ENCODE measurements at places on chromosomes 7 and 10.

DNA sequence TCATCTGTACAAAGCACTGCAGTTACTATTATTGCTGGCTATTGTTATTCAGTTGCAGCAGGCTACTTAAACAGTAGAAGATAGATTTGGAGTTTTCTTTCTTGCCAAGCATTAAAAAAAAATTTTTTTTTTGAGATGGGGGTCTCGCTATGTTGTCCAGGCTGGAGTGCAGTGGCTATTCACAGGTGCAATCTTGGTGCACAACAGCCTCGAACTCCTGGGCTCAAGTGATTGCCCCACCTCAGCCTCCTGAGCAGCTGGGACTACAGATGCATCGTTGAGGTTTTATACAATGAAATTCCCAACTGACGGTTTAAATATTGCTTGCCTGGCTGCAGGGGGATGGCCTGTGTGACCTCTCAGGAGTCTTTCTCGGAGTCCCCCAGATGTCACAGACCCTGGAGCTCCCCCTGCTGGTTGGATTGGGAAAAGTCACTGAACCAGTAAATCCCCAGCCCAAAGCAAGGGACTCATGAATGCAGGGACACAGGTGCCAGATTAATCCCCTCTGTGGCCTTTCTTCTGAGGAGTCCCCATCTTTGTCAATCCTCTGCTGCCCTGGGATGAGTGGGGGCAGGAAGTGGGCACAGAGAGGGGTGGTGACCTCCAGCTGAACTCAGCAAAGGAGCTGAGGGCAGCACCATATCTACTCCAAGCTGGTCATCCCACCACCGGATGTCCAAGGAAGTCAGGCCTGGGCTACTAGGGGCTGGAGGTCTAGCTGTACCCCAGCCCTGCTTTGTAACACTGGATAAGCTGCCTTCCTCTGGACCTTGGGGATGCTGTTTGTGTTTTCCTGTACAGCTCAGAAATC, 149.6 kb downstream of the C10orf105 start:
- DNase-seq, result no peak

DNA sequence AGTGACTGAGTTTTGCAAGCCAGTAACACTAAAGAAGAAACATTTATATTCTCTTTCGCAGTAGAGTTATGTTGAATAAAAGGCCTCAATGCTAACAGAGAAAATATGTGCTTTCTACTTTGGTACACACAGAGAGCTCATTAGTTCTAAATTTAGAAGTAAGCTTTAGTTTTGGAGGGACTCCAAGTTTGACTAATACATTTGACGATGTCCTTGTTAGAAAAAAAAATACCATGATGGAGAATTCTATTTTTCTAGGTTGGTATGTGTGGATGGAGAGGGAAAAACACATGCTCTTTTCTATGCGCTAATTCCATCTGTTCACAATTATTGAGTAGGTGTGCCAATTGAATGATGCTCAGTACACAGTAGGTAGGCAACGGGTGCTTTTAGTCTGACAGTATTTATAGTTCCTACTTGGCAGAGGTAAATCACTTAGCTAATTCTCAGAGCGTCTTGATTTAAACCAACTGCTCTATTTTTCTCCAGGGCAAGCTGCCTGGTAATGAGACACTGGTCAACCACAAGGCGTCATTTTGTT, 327.2 kb upstream of the AKR1E2 start:
- DNase-seq, result no peak

GRCh38 chr7:78746301-78746700, 707.2 kb downstream of the MAGI2 start:
- DNase-seq, result no peak

DNA sequence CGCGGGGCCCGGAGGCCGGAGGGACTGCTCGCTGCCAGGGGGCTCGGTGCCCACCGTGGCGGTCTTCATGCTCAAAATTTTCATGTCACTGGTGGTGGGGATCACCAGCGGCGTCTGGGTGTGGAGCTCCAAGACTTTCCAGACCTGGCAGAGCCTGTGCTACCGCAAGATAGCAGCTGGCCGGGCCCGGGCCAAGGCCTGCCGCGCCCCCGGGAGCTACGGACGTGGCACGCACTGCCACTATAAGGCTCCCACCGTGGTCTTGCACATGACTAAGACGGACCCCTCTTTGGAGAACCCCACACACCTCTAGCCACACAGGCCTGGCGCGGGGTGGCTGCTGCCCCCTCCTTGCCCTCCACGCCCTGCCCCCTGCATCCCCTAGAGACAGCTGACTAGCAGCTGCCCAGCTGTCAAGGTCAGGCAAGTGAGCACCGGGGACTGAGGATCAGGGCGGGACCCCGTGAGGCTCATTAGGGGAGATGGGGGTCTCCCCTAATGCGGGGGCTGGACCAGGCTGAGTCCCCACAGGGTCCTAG, 2.0 kb downstream of the FZD9 start:
- no peak for DNase-seq

- DNase-seq, result no peak
These were observed 160.8 kb downstream of the SPAG6 start for GRCh38 chr10:22505911-22506685.

DNA sequence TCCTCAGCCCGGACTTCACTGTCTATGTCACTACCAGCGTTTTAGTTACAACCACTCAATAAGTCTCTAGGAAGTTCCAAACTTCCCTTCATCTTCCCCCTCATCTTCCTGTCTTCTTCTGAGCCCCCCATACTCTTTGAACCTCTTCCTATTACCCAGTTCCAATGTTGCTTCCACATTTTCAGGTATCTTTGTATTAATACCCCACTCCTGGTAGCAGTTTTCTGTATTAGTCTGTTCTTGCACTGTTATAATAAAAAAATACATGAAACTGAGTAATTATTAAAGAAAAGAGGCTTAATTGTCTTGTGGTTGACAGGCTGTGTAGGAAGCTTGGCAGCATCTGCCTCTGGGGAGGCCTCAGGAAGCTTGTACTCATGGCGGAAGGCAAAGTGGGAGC, 218.6 kb downstream of the BICC1 start:
- DNase-seq, result no peak

Measured in cerebellar nuclear complex (tissue), 1 donor.